ENCODE measurements at places on chromosomes 5 and 9.

- DNase-seq: no peak
These were observed 79.1 kb upstream of the ITGA2 start for GRCh38 chr5:52910071-52910470.

DNA sequence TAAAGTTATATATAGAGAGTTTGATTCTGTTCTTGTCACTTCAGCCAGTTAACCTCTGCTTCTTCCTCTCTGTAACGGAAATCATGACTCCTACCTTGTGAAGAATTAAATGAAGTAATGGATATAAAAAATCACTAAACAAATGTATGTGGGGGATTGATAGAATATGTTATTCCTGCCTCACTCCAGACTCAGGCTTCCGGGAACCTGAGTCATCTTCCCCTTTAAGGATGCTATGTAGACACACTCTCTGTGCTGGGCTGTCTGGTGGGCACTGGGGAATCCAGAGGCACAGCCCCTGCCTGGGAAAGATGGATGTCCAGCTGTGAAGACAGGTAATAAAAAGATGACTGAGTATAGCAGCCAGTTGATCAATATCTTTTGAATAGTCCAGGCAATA lies 77.4 kb downstream of the ZNF618 start:
- DNase-seq: peak; percentile 84

GRCh38 chr9:68780720-68781119 lies 75.7 kb downstream of the PIP5K1B start:
- DNase-seq: no peak

- no peak for DNase-seq
These were observed 36.4 kb downstream of the RETREG1 start for GRCh38 chr5:16580382-16580781.

DNA sequence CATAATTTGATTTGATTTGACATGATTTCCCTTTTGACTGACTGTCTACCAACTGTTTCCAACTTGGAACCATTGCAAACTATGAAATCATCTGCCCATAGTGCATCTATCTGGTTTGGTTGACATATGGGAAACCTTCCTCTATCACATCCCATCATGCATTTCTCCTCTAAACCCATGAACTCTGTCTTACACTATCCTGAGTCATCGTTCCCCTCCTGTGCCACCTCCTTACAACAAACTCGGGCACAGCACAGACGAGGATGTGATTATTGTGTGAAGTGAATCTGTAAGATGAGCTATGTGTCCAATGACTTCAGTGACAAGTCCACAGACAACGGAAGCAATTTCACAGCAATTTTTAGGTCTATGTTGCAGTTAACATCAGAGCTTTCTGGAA lies 126.1 kb downstream of the NPR3 start:
- no peak for DNase-seq

GRCh38 chr5:33854733-33855151 lies 37.0 kb downstream of the ADAMTS12 start:
- DNase-seq: peak; percentile 80

DNA sequence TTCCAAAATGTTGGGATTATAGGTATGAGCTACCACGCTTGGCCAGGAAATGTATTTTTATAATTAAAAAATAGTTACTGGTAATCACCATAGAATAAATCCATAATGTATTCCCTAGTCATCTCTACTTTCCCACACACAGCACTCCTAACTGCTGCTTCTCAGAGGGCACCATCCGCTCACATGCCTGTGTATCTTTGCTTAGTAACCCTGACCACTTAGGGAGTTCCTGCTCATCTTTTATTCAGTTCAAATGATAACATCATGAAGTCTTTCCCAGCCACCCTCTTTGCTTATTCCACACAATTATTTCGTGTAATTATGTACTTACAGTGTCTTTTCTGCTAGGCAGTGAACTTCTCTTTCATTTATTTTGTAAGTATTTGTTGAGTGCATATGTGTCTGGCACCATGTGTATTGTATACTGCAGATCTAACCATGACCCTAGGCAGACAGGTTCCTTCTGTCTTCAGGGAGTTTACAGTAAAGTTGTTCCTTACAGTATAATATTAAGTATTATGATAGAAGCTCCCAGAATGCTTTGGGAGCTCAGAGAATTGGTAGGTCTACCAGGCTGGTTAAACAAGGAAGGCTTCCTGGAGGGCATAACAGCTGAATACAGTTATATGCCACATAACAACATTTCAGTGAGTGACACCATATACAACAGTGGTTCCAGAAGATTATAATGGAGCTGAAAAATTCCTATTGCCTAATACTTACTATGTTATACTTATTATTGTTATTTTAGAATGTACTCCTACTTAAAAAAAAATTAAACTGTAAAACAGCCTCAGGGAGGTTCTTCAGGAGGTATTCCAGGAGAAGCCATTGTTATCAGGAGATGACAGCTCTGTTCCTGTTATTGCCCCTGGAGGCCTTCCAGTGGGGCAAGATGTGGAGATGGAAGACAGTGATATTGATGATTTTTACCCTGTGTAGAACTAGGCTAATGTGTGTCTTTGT lies 39.2 kb downstream of the DCAF10 start:
- peak; percentile 2 for DNase-seq

DNA sequence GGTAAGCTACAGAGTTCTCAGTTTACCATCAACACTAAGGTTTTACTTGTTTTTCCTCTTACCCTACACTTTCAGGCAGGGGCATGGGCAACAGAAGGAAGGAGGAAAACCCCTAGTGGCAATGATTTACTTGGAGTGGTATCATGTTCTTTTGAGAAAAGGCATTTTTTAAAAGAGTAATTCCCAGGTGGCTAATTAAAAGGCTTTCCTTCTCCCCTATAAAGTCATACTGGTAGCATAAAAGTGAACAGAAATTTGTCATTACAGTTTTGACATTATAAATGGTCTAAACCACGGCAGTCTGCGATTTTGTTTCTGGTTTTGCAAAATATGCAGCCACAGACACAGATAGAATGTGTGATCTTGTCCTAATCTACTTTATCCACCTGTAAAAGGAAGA lies 30.9 kb upstream of the OR2K2 start:
- no peak for DNase-seq

GRCh38 chr5:81819556-81820317 lies 68.8 kb upstream of the SSBP2 start:
- peak; percentile 29 for DNase-seq

- peak; percentile 9 for DNase-seq
These were observed 247.0 kb downstream of the CDH9 start for GRCh38 chr5:26791433-26791832.

GRCh38 chr5:75412111-75412990 lies 75.3 kb downstream of the HMGCR start:
- peak; percentile 57 for DNase-seq

DNA sequence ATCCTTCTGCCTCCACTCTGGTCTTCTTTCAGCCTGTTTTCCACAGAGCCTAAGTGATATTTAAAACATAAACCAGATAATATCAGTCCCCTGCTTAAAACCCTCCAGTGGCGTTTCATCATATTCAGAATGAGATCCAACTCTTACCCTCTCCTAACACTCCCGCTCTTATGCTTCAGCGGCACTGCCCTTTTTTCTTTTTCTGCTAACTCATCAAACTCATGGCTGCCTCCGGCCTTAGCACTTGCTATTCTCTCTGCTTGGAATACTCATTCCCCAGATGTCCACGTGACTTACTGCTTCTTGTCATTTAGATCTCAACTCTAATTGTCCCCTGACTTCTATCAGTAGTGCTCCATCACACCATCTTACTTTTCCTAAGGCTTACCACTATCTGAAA lies 73.6 kb downstream of the PIP5K1B start:
- DNase-seq: no peak

- DNase-seq: no peak
These were observed 147.3 kb downstream of the PARP8 start for GRCh38 chr5:50813691-50814090.

- peak; percentile 56 for DNase-seq
These were observed 1.6 kb downstream of the TEX48 start for GRCh38 chr9:114680259-114681001.

- peak; percentile 4 for DNase-seq
These were observed 36.9 kb downstream of the CLINT1 start for GRCh38 chr5:157821822-157822622.

- no peak for DNase-seq
These were observed 492.8 kb upstream of the SMC2 start for GRCh38 chr9:103601287-103601686.

DNA sequence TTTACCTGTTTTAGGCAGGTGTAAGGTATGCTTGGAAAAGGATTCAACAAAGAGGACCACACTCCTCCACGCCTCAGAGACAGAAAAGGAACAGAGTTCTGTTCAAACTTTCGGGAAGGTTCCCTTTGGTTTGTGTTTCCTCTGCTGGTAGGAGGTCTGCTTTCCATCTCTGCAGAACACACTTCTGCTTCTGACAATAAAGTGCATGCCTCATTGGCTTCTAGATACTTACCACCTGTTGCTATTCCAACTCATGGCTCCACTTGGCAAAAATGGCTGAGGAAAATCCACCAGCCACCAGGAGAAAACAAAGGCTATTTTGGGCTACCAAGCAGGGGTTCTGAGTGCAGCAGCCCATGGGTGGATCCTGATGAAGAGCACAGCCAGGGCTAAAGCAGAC lies 112.7 kb downstream of the NRG2 start:
- no peak for DNase-seq

- DNase-seq: no peak
These were observed 61.4 kb downstream of the KIF24 start for GRCh38 chr9:34267660-34268059.

GRCh38 chr5:16392718-16393117 lies 72.9 kb downstream of the ZNF622 start:
- DNase-seq: no peak
